ENCODE measurements at places on chromosomes 7 and 10.

DNA sequence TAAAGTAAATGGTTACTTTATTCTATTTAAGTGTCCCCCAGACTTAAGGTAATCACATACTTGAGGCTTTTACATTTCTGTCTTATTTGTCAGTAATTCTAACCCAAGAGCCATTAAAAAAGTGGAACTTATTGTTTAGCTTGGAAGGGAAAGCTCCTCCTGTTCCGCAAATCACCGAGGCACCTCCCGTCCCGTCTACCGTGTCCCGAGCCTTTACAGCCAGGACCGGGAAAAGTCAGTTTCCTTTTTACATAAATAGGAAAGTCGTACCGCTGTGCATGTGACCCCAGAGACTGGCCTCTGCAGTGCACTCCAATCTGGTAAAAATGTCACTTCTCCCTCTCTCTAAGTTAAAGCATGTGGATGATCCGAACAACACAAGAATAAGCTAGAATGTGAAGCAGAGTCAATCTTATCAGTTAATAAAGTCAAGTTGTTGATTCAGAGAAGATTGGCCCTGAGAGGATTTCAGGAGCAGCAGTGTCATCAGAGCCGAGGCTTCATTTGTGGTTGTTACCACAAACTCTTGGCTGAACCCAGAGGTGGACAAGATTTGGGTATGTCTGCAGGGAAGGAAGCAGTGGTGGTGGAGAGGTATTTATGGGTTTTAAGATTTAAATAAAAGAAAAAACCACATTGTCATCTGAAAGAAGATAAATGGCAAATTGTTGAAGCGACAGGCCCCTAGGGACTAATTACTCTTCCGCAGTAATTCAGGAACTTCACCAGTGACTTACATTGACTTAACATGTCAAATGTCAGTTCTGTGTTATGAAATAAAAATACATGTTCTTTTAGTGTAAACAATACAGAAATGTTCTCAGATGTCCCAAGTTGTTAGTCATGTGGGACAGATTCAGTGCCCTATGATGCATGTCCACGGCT, 316.6 kb upstream of the ZNF32 start:
- no peak for DNase-seq

- no peak for DNase-seq
Measured at GRCh38 chr7:155375337-155376277, 77.9 kb downstream of the INSIG1 start.

DNA sequence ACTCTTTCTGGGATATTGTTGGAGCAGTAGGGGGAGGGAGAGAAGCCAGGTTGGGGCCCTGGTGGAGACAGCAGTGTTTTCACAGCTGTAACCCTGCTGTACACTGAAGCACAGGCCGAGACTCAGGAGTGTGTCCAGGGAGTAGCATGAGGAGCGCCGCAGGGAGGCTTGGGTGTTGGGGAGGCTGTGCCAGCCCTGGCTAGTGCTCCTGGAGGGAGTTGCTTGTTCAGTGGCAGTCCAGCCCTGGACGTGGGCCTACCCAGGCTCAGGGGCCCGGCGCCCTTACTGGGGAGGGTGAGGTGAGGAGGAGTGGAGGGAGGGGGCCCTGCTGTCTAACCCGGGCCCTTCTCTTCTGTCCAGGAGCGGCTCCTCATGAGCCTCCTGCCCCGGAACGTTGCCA, 35.9 kb downstream of the ADCY1 start:
- no peak for DNase-seq

GRCh38 chr7:46153951-46154787, 233.1 kb upstream of the IGFBP3 start:
- DNase-seq, result no peak

DNA sequence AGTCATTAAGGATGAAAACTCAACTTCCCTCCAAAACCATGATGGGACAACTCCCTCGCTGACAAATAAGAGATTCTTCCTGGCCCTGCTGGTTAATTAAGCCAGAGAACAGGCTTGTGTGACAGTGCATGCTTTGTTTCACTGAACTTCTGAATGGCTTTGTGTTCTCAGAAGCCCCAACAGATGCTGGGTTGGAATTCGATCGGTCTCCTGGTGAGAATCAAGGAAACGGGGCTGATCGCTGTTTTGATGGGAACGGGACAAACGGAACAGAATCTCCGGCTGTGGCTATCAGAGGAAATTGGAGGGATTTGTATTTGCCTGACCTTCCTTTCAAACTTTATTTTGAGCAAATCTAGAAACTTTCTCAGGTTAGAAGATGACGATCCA, 145.0 kb downstream of the RNF216 start:
- no peak for DNase-seq

DNA sequence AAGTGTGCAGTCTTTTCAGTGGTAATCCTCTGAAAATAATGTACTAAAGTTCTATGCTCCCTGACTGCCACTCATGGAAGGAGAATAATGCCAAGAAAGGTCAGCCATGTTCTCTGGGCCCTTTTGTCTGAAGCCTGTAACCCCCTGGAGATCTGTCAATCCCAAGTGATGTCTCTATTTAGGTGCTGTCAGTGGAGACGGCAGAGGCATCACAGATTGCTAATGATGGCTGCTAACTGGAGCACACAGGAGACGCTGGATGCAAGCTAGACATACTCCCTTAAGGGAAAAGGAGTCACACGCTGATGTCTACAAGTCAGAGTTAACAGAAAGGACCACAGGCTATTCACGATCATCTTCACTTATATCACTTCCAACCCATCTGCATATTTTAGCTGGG, 118.8 kb downstream of the RSU1 start:
- DNase-seq, result no peak

DNA sequence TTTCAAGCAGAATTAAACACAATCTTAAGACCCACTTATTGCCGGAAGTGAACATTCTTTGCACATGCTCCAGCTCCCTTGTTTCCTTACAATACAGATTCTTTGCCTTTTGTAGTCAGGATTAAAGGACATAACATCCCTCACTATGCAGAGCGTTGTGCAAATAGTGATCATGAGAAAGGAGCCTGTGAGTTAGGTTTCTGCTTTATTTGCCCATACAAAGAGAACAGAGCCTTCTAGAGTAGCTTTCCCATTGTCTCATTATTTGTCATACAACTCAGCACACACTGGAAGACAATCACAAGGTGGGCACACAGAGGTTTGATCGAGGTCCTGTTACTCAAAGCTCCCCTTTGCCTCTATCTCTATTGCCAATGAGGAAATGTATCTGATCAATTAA, 48.2 kb upstream of the WDR11 start:
- DNase-seq, result no peak

DNA sequence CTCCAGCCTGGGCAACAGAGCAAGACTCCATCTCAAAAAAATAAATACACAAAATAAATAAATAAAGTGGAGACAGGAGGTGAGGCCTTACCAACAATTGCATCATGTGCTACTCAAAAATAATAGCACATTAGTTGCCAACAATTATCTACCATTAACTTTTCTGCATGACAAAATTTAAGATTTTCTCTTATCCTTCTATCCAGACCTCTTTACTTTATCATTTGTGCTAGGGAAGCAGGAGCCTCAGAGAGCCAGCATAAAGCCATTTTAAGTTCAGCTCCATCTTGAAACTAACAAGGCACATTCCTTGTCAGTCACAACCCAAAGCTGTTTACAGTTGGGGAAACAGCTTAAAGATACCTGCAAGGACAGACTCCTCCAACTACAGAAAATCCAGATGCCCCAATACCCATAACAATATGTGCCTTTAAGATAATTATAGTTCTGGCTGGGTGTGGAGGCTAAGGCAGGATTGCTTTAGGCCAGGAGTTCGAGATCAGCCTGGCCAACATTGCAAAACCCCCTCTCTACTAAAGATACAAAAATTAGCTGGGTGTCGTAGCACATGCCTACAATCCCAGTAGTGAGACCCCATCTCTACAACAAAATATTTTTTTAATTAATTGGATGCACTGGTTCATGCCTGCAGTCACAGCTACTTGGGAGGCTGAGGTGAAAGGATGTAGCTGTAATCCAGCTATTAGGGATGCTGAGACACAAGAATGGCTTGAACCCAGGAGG, 2.2 kb upstream of the AP1S1 start:
- no peak for DNase-seq

DNA sequence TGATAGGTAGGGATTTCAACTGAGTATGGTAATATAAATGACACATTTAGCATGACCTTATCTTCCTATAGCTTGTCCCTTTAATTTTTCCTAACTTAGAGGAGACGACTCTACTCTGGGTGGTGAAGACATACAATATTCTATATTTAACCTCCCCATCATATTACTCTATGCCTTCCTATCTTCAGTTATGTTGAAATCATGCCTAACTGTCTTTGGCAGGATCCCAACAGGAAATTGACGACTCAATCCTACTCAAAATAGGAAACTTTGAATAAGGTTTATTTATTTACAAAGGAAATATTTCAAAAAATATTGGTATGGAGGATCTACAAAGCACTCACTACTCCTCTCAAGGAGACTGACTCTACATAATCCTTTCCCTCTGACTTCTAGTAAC, 24.1 kb upstream of the SEMA3A start:
- DNase-seq, result no peak

DNA sequence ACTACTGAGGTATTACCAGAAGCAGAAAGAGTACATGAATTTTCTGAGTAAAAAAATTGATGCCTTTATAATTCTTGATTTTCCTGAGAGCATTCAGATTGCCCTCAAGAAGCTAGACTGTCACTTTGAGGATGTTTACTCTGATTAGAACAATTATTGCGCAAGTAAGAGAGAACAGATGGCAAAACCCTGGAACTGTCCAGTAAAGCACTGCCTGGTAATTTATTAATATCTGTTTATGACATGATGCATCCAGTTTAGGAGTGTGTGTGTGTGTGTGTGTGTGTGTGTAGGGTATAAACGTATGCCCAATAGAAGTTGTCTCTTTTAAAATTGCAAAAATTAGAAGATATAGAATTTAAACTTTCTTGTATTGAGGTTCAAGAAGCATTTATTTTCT, 379.7 kb downstream of the PHTF2 start:
- DNase-seq, result no peak
